ENCODE measurements at places on chromosomes 5 and 9. TPM values are rescaled to one million over a fixed set of nuclear protein-coding genes. Genes with fewer than 3 reads are reported as not detected.

GRCh38 chr5:25744908-25745307 is 1100.1 kb upstream of the CDH10 start:
- H3K27ac ChIP-seq = no peak overlapping the region
- no peaks in the 10 kb centered on the region for H3K36me3 ChIP-seq
- H3K4me1 ChIP-seq = no peaks in the 10 kb centered on the region
- DNase-seq = no peak

GRCh38 chr5:113202287-113202686 is 225.7 kb downstream of the DCP2 start:
- H3K27ac ChIP-seq = no peak overlapping the region
- peak overlapping the region; percentile 4 for H3K4me3 ChIP-seq
- H3K4me1 ChIP-seq = no peaks in the 10 kb centered on the region
- H3K36me3 ChIP-seq = no peaks in the 10 kb centered on the region
- no peak for DNase-seq

PCDHB10 gene
- 1.4 TPM for polyA plus RNA-seq

FABP6 gene
- polyA plus RNA-seq = 1.3 TPM

Measured in SK-N-SH (cell line).